ENCODE measurements at places on chromosomes 4 and X.

DNA sequence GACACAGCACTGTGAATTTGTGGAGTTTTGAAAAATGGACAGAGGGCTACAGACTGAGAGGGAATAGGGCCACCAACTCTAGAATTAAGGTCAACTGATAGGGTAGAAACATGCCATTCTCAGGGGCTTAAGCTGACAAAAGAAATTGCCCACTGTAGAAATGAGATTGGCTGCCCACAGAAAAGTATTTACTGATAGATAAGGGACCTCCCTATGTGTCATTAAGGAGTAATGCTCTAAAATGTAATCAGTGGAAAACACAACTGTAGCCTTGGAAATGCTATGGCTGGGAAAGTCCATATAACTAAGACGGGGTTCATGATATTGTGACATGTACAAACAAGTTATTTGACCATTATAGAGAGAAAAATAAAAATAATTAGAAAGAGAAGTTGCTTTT lies 4.6 kb downstream of the RTL9 start:
- DNase-seq, result no peak

GRCh38 chr4:7060346-7061150 lies 7.3 kb downstream of the GRPEL1 start:
- DNase-seq, result no peak

DNA sequence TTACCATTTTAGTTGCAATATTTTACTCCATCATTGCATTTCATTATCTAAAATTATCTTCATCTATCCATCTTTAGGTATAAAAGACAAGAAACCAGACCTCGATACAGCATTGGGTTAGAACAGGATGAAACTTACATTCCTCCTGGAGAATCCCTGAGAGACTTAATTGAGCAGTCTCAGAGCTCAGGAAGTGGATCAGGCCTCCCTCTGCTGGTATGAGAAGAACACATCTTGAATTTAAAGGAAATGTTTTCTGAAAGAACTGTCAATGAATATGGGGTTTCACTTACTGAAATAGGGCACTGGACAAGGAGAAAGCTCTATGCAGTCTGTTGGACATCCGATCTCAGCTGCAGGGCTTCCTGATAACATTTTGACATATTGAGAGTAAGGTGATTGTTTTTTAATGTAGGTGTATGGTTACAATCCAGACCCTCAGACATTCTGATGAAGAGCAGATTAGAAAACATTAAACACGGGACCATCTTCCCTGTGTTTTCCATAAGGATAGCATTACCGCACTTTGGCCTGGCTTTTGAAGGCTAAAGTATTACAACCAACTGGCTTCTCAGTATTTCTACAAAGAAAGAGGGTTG lies 367.2 kb downstream of the BMPR1B start:
- DNase-seq, result no peak

DNA sequence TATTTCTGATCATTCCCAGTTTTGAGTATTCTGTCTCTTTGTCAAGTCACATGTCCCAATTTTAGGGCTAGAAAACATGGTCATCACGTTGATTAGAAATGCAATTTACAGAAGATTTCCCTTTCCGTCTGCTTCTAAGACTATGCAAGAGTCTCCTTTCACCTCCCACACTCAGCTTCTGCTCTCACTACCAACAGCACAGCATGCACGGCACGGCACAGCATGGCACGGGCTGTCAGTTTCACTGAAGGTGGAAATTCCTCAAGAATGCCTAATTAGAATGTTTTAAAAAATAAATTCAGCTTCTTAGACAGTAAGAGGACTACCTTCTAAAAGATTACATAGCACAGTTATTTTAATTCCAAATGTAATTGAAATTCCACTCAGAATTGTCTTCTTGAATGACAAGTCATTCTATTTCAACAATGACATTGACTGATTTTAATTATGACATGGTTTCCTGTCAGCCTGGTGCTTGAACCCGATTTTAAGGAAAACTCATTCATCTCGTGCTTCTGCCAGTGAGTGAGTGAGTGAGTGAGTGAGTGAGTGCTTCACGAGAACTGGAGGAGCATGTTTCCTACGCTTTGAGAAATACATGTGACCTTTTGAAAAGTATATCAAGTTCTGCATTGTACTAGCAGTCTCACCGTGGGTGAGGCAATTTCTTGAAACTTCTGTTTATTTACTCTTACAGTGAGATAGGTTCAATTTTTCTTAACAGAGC lies 124.8 kb upstream of the SORBS2 start:
- DNase-seq, result no peak

DNA sequence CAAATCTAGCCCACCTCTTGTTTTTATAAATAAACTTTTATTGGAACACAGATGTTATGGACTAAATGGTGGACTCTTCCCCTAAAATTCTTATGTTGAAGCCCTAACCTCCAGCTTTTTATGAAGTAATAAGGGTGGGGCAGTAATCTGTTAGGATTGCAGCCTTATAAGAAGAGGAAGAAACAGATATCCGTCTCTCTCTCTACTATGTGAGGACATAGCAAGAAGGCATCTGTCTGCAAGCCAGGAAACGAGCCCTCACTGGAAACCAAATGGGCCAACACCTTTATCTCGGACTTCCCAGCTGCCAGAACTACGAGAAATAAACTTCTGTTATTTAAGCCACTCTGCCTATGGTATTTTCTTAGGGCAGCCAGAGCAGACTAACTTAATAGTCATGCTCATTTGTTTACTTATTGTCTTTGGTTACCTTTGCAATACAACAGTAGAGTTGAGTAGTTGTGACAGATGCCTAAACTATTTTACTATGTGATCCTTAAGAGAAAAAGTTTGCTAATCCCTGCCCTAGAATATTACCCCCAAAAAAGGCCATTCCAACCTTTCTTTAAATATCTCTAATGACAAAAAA lies 67.4 kb downstream of the MANBA start:
- no peak for DNase-seq

DNA sequence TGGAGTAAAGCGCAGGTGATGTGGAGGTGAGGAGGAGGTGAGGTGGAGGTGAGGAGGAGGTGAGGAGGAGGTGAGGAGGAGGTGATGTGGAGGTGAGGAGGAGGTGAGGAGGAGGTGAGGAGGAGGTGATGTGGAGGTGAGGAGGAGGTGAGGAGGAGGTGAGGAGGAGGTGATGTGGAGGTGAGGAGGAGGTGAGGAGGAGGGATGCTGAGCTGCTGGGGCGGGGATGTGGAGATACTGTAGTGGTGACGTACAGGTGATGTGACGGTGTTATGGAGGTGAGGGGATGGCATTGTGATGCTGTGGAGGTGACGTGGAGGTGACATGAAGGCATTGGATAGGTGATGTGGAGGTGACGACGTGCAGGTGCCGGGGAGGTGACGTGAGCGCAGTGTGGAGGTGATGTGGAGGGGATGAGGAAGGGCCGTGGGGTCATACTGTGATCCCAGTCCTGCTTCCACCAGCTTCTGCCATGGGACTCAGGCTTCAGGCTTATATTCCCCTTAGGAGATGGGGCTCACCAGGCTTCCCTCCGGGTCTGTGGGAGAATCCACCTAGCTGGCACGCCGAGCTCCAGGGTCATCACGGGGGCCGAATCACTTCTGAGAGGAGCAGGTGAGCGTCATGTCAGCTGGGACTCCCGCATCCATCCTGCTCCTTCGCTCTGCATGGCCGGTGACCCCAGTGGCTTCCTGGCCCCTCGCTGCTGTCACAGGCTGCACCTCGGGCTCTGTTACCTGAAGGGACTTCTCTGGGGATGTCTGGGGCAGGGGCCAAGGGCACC lies 47.9 kb upstream of the GRPEL1 start:
- no peak for DNase-seq

GRCh38 chrX:70087857-70088630 lies 25.8 kb downstream of the OTUD6A start:
- DNase-seq, result no peak

DNA sequence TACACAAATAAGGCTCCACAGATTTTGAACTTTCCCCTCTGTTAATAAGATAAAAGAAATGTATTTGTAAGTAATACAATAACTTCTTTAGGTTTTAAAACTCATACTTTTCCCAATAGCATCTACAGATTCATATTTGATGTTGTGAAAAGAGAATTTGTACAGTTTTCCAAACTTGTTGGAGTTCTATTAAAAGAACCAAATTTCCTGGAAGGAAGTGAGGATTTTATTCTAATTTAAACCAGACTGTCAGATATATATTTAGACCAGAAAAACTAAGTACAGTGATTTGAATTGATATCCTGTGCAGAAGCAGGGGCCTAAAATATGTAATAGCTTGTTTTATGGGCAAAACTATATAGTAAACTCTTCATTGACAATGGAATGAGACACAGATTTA lies 53.7 kb downstream of the NAA11 start:
- DNase-seq, result no peak

GRCh38 chrX:33183361-33183760 lies 28.0 kb downstream of the DMD start:
- DNase-seq, result peak; percentile 39

- peak; percentile 93 for DNase-seq
Observed at GRCh38 chr4:2755821-2756690, at the start of gene TNIP2. Gene TNIP2, minus strand, starts transcription at chr4:2756336. Its CDS starts 47 bp downstream, at chr4:2756289.

DNA sequence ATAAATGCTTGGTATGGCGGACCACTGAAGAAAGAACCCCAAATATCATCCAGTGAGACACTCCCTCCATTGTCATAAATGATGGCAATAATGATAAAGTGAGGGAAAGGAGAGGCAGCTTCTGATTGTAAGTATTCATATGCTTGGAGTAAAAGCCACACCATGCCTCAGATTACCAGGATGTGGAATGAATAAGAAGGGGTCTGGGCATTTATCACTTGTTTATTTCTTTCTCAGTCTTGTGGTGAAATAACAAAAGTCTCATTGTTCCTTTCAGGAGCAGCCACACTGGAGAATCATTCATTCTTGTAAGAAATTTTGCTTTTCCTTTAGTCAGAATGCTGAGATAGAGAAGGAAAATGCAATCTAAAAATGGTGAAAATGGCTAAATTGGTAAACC lies 21.7 kb downstream of the F8 start:
- DNase-seq, result no peak

DNA sequence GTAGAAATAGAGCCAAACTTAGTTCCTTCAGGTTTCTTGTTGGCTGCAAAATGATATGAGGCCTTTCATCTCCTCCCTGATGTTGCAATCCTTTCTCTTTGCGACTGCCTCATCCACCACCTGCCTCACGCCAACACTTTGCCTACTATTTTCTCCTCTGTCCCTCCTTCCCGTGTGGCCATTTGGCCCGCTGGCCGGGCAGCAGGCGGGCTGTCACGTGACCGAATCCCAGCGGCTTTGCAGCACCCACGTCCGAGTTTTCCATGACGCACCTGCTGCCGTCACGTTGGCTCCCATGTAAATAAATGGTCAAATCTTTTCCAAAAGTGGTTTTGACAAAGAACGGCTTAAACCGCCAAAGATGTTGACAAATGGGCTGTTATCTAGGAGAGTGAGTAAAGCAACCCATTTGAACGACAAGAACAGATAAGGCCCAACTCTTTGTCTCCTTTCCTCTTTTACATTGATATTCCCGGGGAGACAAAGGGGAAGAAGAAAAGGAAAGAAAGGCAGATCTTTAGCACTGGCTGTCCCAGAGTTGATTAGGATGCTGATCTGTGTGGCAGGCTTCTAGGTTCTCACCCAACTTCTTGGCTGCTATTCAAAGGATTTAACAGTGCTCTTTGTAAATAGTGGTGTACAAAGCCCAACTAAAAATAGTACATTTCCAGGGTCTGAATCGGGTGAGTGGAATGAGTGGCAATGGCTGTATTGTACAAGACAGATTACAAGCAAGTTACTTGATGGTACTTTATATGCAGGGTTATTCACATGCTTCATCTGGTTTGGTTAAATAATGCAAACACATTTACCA lies 174.2 kb upstream of the JADE1 start:
- DNase-seq, result peak; percentile 90

GRCh38 chrX:17986440-17986839 lies 125.3 kb upstream of the RAI2 start:
- no peak for DNase-seq

DNA sequence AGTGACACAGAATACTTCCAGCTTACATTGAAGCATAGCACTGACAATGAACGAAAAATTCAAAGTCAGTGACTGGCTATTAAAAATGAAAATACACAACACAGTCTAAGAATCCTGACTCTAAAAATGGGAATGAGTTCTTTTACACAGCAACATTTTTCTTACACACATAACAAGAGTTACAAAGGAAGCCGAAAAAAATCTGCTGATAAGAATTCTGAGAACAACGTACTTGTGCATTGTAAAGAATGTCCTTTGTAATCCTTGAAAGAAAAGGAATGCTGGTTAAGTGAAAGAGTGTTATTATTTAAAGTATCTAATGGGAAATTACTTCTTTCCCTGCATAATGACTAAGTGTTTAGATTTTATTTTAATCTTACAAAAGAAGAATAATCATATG lies 199.4 kb downstream of the PRDM5 start:
- DNase-seq, result no peak

GRCh38 chr4:89506866-89507491 lies 199.4 kb upstream of the GPRIN3 start:
- no peak for DNase-seq

DNA sequence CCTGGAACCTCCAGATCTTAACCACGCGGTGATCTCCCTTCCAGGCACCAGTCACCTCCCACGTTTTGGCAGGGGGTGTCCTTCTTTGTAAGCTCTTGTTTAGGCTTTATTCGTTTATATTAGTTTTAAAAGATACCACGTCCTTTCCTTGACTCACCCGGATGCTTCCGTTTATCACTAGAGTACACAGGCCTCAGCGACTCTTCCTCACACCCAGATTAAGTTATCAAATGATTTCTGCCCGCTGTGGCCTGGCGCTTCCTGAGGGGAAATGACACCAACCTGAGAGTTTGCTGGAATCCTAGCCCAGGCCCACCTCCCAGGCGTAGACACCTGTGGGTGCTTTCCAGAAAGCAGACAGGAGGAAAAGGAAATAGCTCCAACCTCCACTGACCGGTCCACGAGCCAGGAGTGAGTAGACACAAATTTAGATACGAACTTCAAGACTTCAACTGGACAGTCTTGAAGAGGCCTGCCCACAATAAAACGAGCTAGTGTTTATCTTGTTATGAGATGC lies 756 bp upstream of the ADAMTS3 start:
- peak; percentile 26 for DNase-seq

DNA sequence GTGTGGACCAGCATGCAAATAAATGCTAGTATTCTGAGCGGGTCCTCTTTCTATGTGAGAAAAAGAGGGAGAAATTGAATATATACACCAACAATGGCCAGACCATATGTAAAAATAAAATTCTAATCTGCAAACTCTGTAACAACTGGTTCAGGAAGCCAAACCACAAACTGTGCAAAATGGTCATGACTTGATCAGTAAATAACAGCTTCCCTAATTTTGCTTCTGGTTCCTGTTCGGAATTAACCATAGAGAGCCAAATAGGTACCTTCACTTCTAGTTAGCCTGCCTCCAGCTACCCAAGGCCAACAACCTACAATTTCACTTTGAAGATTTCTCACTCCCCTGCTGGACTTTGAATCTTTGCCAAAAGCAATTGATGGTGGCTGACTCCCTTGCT lies 1313.2 kb downstream of the ADGRL3 start:
- DNase-seq, result no peak

DNA sequence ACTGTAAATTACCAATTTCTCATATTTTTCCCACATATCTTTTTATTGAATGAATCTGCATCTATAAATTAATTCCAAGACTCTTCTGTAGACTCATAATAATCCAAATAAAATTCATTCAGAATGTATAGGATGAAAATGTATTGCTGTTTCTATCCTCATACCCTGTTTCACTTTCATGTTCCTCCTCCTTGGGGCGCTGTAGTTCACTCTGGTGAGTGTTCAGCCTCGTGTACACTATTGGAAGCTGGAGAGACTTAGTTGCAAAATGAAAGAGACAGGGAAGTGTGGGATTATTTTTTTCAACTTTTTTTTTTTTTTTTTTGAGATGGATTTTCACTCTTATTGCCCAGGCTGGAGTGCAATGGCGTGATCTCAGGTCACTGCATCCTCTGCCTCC lies 296.1 kb downstream of the TLL1 start:
- no peak for DNase-seq
